ENCODE measurements at places on chromosomes 11 and 22. TPM values are rescaled to one million over a fixed set of nuclear protein-coding genes. Genes with fewer than 3 reads are reported as not detected.

Gene GTPBP1
- 66.9 TPM for total RNA-seq

Gene OR8G5
- total RNA-seq: not detected

Gene API5
- total RNA-seq: 122 TPM

Gene MS4A7
- total RNA-seq: 45.9 TPM

Gene SLC37A2
- total RNA-seq: 1.4 TPM

- H3K4me1 ChIP-seq: no peaks in the 10 kb centered on the region
- no peak for DNase-seq
- H3K27me3 ChIP-seq: no peaks in the 10 kb centered on the region
- H3K27ac ChIP-seq: no peak overlapping the region
Observed at GRCh38 chr11:72411623-72412419, 22.5 kb downstream of the CLPB start.

DNA sequence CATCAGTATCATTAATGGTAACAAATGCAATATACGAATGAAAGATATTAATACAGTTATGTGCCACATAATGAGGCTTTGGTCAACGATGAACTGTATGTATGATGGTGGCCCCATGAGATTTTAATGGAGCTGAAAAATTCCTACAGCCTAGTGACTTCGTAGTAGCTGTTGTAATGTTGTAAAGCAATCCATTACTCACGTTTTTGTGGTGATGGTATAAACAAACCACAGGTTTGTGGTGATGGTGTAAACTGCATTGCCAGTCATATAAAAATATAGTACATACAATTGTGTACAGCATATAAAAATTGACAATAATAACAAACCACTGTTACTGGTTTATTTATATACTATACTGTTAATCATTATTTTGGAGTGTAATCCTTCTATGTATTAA lies 27.4 kb upstream of the GRIA4 start:
- no peaks in the 10 kb centered on the region for H3K27me3 ChIP-seq
- H3K4me1 ChIP-seq: no peaks in the 10 kb centered on the region
- no peak overlapping the region for H3K4me3 ChIP-seq

- no peaks in the 10 kb centered on the region for H3K27me3 ChIP-seq
- H3K4me1 ChIP-seq: peaks cover 13% of the 10 kb centered on the region
- H3K36me3 ChIP-seq: no peaks in the 10 kb centered on the region
Observed at GRCh38 chr11:44860346-44860745, 90.3 kb downstream of the TP53I11 start.

- H3K4me1 ChIP-seq: no peaks in the 10 kb centered on the region
- no peak overlapping the region for H3K4me3 ChIP-seq
- H3K36me3 ChIP-seq: no peaks in the 10 kb centered on the region
- no peaks in the 10 kb centered on the region for H3K27me3 ChIP-seq
Observed at GRCh38 chr22:33126881-33127280, 68.7 kb upstream of the SYN3 start.

DNA sequence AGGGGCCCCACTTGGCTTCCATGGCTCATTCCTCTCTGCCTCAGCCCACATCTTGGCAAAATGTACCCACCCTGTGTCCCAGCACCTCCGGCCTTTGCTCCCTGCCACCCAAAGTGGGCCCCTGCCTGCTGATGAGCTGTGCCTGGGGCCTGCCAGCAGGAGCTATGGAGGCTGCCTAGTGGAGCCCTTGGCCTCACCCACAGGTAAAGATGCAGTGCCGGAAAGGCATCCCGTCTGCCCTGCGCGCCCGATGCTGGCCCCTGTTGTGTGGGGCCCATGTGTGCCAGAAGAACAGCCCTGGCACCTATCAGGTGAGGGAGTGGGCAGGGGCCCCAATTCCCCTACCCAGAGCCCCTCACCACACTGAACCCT lies 1.3 kb downstream of the TBC1D10C start:
- H3K4me1 ChIP-seq: no peaks in the 10 kb centered on the region
- H3K36me3 ChIP-seq: no peaks in the 10 kb centered on the region
- no peak for DNase-seq
- no peak overlapping the region for H3K27ac ChIP-seq
- no peak overlapping the region for H3K4me3 ChIP-seq

DNA sequence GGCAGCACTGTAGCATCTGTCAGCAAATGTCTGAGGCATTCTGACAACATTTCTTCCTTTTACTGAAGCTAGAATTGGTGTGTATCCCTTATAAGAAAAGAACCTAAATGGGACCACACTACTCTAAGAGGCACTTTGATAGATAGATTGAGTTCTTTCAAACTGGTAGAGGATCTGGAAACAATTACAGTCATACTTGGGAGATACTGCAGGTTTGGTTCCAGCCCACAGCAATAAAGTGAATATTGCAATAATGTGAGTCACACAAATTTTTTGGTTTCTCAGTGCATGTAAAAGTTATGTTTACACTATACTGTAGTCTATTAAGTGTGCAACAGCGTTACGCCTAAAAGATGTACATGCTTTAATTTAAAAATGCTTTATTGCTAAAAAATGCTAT lies 96.9 kb downstream of the SBF2 start:
- no peaks in the 10 kb centered on the region for H3K36me3 ChIP-seq
- no peaks in the 10 kb centered on the region for H3K4me1 ChIP-seq
- H3K27ac ChIP-seq: no peak overlapping the region
- no peak overlapping the region for H3K4me3 ChIP-seq

DNA sequence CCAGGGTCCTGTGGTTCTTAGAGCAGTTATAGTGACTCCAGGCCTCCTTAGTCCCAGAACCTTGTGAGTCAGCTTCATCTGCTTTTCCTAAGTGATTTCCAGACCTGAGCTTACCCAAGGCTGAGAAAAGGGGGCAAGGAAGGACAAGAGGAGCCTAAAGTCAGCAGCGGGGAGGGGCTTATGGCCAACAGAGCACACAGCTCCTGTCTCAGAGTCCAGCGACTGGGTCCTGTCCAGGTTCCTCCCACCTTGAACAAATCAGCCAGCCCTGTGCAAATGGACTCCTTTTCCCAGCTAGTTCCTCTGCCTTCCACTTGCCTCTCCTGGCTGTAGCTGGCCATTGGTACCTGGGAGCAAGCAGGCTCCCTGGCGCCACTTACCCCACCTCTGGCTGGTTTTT lies 10.9 kb downstream of the BACE1 start:
- H3K27me3 ChIP-seq: no peaks in the 10 kb centered on the region
- no peak overlapping the region for H3K27ac ChIP-seq

- no peak overlapping the region for H3K27ac ChIP-seq
- no peak for DNase-seq
- H3K27me3 ChIP-seq: no peaks in the 10 kb centered on the region
- H3K36me3 ChIP-seq: no peaks in the 10 kb centered on the region
- H3K4me1 ChIP-seq: no peaks in the 10 kb centered on the region
- no peak overlapping the region for H3K4me3 ChIP-seq
Observed at GRCh38 chr11:123775715-123776549, 21.6 kb upstream of the OR6X1 start.

GRCh38 chr11:64643256-64643881 lies 52.3 kb downstream of the SLC22A12 start:
- H3K36me3 ChIP-seq: no peaks in the 10 kb centered on the region
- peak; percentile 63 for DNase-seq
- H3K4me3 ChIP-seq: peak overlapping the region; percentile 61
- no peaks in the 10 kb centered on the region for H3K4me1 ChIP-seq

- no peak overlapping the region for H3K27ac ChIP-seq
- no peaks in the 10 kb centered on the region for H3K27me3 ChIP-seq
- H3K4me3 ChIP-seq: no peak overlapping the region
- no peaks in the 10 kb centered on the region for H3K4me1 ChIP-seq
- DNase-seq: no peak
Observed at GRCh38 chr11:45643598-45644260, 21.7 kb downstream of the CHST1 start.
